Left ventricle myocardium inferior (tissue), 1 donor: ENCODE measurements at places on chromosomes 7 and 10. TPM values are rescaled to one million over a fixed set of nuclear protein-coding genes. Genes with fewer than 3 reads are reported as not detected.

GPR85 gene
- total RNA-seq, result 0.69 TPM

DCLRE1A gene
- 5.1 TPM for total RNA-seq

KLF14 gene
- total RNA-seq, result 0.11 TPM

SGMS1 gene
- total RNA-seq, result 18.6 TPM

GIMAP8 gene
- total RNA-seq, result 11.0 TPM

COMMD3 gene
- total RNA-seq, result 89.7 TPM

ZPBP gene
- not detected for total RNA-seq

IQUB gene
- 0.38 TPM for total RNA-seq

PSMA2 gene
- 77.7 TPM for total RNA-seq
